ENCODE measurements at places on chromosomes 3 and 15.
A peak's percentile ranks its signal among the peaks of the same experiment; 100 is the strongest.

- peak; percentile 97 for DNase-seq
Measured at GRCh38 chr3:195160257-195160898, 110.6 kb downstream of the XXYLT1 start.

DNA sequence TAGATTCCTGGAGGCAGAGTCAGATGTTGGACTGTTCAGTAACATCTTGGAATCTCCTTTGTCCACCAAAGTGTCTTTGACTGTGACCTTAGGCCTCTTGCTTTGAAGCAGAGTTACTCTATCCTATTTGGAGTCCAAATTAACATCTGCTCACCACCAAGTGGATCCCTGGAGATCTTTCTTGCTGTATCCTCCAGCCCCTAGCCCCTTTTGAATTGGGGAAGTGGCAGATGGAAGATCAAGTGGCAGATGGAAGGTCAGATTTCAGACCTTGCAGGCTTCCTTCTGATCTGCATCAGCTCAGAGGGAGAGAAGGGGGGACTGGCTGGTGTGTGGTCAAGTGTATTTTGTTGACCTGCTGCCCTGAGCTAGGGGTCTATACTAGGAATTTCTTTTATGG, 125.0 kb upstream of the ROPN1 start:
- DNase-seq, result no peak

DNA sequence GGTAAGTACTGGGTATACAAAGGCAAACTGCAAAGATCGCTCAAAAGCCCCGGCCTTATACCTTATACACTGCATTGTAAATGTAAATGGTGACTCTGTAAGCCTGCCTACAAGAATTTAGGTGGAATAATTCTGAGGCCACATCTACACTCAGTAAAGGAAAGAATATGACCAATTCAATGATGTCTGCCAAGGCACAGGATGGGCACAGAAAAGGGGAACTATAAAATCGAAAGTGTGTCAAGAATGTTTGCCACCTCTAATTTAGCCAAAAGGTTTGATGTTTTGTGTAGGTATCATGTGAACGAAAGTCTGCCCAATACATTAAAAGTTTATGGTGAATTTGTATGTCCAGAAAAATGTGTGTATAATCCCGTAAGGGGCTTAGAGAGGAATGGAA, 96.1 kb downstream of the FOXP1 start:
- no peak for DNase-seq

GRCh38 chr15:64010719-64011118, 35.6 kb downstream of the DAPK2 start:
- DNase-seq, result peak; percentile 24

DNA sequence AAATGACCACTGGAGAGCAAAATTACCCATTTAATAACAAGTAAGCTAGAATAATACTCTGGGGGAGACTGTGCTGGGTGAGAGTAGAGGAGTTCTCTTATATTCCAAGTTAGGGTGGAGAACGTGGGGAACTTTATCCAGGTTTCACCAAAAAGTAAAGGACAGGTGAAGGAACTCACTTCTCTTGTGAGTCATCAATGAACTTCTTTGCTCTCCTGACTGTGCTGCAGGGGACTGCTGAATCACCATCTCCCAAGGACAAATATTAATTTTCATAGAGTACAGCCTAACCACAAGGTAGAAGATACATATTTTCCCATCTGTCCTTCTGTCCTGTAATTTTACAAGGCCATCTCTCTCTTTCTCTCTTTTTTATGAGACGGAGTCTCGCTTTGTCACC, 8.3 kb upstream of the PDCD6IP start:
- no peak for DNase-seq

DNA sequence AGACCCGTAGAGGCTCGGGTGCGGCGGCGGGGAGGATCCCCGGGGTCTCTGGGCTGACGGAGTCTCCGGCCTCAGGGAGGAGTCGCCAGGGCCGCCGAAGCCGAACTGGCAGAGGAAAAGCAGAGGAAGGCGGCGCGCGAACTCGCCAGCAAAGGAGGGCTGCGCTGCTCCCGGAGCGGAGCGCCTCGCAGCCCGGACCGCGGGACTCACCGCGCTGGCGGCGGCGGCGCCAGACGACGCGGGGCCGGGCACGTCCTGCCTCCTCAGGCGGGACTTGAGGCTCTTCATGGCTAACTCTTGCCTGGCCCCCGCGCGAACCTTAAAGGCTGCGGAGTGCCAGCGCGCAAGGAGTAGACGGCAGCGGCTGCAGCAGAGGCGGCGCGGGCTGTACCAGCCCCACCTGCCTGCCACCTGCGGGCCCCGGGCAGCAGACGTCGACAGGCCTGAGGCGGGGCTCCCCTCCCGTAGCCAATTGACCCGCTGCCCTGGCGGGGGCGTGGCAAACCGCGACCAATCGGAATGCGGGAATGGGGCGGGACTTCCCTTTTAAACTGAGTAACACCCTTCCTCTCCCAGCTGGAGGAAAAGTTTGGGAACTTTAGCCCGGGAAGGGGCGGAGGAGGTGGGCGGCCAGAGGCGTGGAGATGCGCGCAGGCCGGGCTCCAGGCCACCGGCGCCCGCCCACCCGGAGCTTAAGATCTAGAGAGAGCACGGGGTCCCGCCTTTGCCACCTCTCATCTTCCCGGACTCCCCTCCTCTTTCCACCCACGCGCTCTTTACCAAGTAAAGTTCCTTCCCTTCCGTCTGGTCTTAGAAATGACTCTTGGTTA, at the start of gene UACA:
Gene UACA, minus strand, starts transcription at position 439 of the 830 bp plus-strand sequence. Its CDS starts 151 bp downstream, at position 288.
- DNase-seq, result peak; percentile 99

DNA sequence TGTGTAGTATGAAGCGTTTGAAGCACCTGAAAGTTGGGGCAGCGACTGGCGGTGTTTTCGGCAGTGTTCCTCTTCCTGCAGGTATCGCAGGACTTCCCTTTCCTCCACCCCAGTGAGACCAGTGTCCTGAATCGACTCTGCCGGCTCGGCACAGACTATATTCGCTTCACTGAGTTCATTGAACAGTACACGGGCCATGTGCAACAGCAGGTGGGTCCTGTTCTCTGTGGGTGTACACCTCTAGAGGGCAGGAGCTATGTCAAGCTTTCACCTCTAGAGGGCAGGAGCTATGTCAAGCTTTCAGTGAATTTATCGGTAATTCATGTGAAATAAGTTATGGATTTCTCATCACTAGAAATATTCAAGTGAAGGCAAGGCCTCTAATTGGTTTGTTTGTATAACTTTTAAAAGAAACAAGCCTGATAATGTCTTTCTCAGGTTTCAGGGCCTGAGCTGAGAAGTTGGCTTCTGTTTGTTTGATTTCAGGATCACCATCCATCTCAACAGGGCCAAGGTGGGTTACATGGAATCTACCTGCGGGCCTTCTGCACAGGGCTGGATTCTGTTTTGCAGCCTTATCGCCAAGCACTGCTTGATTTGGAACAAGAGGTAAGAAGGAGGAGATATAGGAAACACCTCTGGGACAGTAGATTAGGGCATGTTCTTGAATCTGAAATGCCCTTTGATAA, 5.3 kb downstream of the TUBGCP4 start:
- peak; percentile 21 for DNase-seq

GRCh38 chr3:69890084-69890483, 109.4 kb upstream of the SAMMSON start:
- DNase-seq, result peak; percentile 53

- DNase-seq, result no peak
Measured at GRCh38 chr3:45078910-45079522, 52.9 kb downstream of the CLEC3B start.

GRCh38 chr3:63724987-63725386, 72.5 kb downstream of the SNTN start:
- no peak for DNase-seq

- DNase-seq, result no peak
Measured at GRCh38 chr3:127483902-127484591, 106.5 kb downstream of the TPRA1 start.

DNA sequence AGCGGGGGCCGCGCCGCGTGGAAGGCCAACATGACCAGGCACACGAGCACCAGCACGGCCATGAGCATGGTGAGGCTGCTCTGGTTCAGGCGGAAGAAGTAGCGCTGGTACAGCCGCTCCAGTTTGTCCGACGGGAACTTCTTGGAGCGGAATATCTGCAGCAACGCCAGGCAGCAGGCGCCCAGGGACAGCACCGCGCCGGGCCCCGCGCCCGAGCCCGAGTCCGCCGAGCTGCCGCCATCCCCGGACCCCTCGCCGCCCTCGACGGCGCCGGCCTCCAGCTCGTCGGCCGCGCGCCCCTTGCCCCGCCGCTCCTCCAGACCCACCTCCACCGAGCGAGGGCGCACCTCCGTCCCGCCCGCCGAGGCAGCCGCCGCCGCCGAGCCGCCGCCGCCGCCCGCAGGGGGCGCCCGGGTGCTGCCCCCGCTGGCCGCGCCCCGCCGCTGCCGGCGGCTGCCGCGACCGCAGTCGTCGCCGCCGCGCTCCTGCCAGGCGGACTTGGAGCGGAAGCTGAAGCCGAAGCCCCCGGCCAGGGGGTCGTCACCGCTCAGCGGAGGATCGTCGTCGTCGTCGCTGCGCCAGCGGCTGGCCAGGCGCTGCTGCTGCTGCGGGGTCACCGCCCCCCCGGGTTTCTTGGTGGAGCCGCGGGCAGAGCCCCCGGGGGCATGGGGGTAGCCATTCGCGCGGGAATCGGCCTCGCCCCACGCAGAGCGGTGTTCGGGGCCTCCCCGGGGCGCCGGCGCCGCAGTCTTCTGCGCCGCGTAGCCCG, 957 bp downstream of the ADCY5 start:
- DNase-seq, result no peak

GRCh38 chr3:154766765-154767503, 313.2 kb upstream of the MME start:
- DNase-seq, result no peak

- no peak for DNase-seq
Measured at GRCh38 chr3:50536471-50537180, 30.9 kb downstream of the C3orf18 start.

GRCh38 chr3:4894891-4895530, 84.2 kb upstream of the BHLHE40 start:
- DNase-seq, result no peak

GRCh38 chr3:20319551-20319950, 133.5 kb upstream of the SGO1 start:
- DNase-seq, result no peak

DNA sequence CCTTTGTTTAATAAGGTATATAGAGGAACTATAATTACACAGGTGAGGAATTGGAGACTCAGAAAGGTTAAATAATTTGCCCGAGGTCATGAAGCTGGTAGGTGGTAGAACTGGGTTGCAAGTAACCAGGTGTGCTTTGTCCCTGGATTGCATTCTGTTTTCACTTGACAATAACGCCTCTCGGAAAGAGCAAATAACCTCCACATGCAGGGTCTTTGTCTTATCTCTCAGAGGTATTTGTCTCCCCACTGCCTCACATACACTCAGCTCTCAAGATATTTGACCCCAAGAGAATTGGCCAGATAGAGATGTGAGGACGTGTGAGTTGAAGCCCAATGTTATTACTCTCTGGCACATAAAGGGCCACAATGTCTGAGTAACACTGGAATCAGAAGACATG, 320.9 kb upstream of the ONECUT1 start:
- no peak for DNase-seq

- DNase-seq, result no peak
Measured at GRCh38 chr3:84772841-84773240, 185.9 kb upstream of the CADM2 start.

DNA sequence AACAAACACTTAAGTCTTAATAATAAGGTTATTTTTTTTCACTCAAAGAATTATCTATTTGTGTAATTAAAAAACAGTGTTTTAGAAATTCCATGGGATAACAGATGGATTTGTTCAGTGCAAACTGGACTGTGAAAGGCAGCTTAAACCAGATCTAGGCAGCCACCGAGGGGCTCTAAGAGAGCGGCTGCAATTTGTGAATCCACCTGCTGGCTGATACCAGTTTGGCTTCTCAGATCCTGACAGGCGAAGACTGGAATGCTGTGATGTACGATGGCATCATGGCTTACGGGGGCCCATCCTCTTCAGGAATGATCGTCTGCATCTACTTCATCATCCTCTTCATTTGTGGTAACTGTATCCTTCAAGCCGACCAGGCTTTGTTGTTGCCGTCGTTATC, 119.6 kb downstream of the CHDH start:
- no peak for DNase-seq

GRCh38 chr3:134334231-134334900, 39.9 kb downstream of the AMOTL2 start:
- DNase-seq, result no peak

DNA sequence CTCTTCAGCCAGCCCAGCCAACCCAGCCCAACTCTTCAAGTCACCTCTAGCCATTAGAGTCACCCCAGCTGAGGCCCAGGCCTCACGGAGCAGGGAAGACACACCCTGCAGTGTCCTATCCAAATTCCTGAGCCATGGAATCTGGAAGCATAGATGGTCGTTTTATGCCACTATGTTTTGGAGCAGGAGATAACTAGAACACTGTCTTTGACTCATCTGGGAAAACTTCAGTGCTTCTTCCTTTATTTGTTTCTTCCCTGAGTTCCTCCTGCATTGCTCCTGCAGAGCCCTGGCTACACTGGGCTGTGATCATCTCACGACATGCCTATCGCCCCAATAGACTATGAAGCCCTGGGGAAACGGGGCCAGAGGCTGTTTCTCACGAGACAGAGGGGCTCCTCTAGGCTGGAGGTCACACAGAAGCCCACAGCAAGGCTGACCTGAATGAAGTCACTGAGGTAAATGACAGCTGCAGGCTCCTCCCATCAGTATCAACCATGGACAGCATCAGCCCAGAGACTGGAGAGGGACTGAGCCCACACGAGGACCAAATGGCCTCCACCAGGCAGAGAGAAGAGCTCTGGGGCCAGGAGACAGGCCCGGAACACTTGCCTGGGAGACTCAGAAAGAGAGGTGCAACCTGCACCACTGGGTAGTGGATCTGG, 22.7 kb downstream of the CRABP1 start:
- no peak for DNase-seq

- DNase-seq, result no peak
Measured at GRCh38 chr3:23587513-23587912, 218.2 kb upstream of the UBE2E1 start.

GRCh38 chr3:115708540-115708939, 85.2 kb downstream of the GAP43 start:
- no peak for DNase-seq

- no peak for DNase-seq
Measured at GRCh38 chr3:134527037-134527436, 41.2 kb downstream of the CEP63 start.

DNA sequence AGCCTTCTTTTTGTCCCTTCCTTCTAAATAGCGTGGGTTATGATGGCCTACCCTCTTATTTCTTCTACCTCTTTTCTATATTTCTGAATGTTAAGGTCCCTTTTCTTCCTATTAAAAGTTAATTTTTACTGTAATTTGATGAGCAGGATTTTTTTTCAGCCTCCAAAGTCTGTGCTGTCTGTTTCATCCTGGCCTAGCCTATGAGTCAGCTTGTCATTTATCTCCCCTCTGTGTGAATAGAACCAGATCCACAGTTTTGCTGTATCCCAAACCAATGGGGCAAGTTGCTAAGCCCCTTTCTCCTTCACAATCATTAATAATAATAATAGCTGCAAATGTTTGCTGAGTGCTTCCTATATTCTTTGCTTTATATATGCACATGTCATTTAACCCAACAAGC, 18.1 kb upstream of the C3orf38 start:
- DNase-seq, result no peak

- DNase-seq, result no peak
Measured at GRCh38 chr3:50287262-50287661, 5.0 kb downstream of the IFRD2 start.

- no peak for DNase-seq
Measured at GRCh38 chr3:195540511-195540910, 2.6 kb downstream of the PPP1R2 start.
